ENCODE measurements at places on chromosomes 11 and 22. TPM values are rescaled to one million over a fixed set of nuclear protein-coding genes. Genes with fewer than 3 reads are reported as not detected.

The KDM4E gene
- total RNA-seq, result not detected

DNA sequence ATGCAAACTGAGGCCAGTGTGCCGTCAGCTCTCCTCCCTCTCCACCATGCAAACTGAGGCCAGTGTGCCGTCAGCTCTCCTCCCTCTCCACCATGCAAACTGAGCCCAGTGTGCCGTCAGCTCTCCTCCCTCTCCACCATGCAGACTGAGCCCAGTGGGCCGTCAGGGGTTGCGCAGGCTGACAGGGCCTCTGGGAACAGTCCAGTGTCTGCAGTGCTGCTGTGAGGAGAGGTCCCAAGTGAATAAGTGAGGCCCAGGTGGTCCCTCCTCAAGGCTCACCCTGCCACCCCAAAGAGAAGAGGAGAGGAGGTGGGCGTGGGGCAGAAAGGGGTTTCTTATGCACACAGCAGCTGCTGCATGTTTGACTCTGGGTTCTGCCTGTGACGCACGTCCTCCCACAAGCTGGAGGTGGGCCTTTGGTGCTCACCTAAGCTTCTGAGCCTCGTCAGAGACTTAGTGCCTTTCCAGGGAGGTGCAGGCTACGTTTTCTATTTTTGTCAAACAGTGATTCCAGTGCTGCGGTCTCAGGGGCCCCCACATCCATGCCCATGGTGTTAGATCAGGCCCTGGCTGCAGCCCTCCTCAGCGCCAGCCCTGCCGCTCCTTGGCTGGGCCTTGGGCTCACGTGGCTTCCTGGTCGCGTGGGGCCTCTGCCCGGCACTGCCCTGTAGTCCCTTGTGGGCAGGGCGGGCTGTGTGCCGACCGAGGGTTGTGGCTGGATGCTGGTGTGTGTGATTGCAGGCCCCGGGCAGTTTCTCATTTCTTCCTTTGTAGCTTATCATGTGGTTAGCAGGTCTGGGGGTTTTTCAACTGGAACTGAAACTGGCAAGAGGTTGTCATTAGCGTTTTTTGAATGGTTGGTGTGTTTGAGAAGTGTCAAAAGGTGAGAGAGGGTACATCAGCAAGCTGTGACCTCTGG is 7.1 kb downstream of the TPCN2 start:
- peaks cover 6% of the 10 kb centered on the region for H3K4me1 ChIP-seq
- no peaks in the 10 kb centered on the region for H3K36me3 ChIP-seq
- no peak overlapping the region for H3K4me3 ChIP-seq
- H3K27me3 ChIP-seq, result no peaks in the 10 kb centered on the region
- no peak overlapping the region for H3K27ac ChIP-seq

GRCh38 chr11:44083906-44084305 is 11.6 kb upstream of the EXT2 start:
- no peak overlapping the region for H3K27ac ChIP-seq
- no peak overlapping the region for H3K4me3 ChIP-seq

DNA sequence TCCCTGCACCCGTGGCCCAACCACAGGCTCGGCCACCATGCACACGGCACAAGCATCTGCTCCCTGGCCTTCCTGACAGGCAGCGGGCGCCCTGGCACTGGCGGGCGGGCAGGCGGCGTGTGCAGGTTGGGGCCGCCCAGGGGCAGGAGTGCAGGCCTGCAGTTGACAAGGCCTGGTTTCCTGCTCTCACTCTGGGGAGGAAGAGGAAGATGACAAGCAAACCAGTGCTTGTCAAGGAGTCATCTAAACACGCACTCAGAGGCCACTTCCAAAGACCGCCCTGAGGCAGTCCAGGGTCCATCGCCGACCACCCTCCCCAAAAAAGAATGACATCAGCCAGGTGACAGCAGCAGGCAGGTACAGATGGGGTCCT is 65.3 kb upstream of the LINC01488 start:
- H3K4me1 ChIP-seq, result no peaks in the 10 kb centered on the region
- no peak overlapping the region for H3K4me3 ChIP-seq
- no peaks in the 10 kb centered on the region for H3K36me3 ChIP-seq
- DNase-seq, result no peak
- H3K27ac ChIP-seq, result no peak overlapping the region
- H3K27me3 ChIP-seq, result no peaks in the 10 kb centered on the region

- H3K4me3 ChIP-seq, result no peak within 1 kb of the TSS
- H3K4me1 ChIP-seq, result peaks cover 3% of the 10 kb centered on the region
- H3K27ac ChIP-seq, result no peak within 1 kb of the TSS
- no peak for DNase-seq
- H3K27me3 ChIP-seq, result no peaks in the 10 kb centered on the region
Observed at GRCh38 chr11:1750481-1750839, at the start of gene IFITM10. TSS of gene IFITM10 (minus strand) at chr11:1750595. CDS start at chr11:1750442, 153 bp downstream.

The PISD gene
- 18.8 TPM for total RNA-seq

DNA sequence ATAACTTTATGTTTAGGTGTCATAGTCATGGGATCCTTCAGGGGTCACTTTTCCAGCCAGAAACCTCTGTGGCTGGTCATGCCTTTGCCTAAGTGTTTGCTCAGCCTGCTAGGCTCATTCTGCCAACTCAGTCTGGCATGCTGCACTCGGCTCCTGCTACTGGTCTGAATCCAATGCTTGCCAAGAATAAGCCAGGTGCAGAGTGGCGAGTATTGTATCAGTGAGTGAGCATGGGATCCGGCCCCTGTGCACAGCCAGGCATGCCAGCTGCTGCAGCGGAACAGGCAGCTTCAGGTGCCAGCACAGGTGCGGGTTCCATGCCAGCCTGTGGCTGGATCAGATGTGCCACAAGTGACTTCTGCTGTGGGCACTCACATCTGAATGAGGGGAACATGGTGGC is 1269.3 kb upstream of the CNTN5 start:
- H3K27ac ChIP-seq, result no peak overlapping the region
- H3K4me1 ChIP-seq, result no peaks in the 10 kb centered on the region
- DNase-seq, result no peak
- H3K36me3 ChIP-seq, result no peaks in the 10 kb centered on the region

DNA sequence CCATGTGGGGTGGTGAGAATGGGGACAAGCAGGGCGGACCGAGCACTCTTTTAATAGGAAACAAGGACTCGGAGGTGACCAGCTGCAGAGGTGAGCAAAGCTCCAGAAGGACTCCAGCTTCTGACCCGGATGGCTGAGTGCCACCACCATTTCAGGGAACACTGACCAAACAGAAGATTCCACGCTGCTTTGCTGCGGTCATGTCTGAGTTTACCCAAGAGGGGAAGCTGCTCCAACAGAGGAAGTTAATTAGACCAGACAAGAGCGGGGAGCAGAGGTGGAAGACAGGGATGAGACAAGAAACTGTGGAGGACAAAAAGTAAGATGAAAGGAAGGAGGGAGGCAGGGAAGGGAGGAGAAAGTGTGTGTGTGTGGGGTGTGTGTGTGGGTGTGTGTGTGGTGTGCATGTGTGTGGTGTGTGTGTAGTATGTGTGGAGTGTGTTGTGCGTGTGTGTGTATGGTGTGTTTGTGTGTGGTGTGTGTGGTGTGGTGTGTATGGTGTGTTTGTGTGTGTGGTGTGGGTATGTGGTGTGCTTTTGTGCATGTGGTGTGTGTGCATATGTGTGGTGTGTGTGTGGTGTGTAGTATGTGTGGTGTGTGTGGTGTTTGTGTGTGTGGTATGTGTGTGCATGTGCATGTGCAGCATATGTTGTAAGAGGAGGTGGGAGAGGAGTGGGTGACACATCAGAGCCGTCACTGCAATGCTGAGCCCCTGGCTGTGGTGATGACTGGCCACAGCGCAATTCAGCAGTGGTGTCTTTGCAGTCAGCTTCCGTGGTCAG is 82.2 kb upstream of the AKIP1 start:
- no peak overlapping the region for H3K27ac ChIP-seq
- H3K4me3 ChIP-seq, result no peak overlapping the region
- no peak for DNase-seq
- no peaks in the 10 kb centered on the region for H3K36me3 ChIP-seq
- H3K4me1 ChIP-seq, result peaks cover 27% of the 10 kb centered on the region

- H3K27ac ChIP-seq, result no peak overlapping the region
- H3K36me3 ChIP-seq, result no peaks in the 10 kb centered on the region
- peaks cover 4% of the 10 kb centered on the region for H3K4me1 ChIP-seq
- H3K4me3 ChIP-seq, result no peak overlapping the region
Observed at GRCh38 chr11:47570651-47571356, 5.4 kb downstream of the PTPMT1 start.

GRCh38 chr11:4006946-4007680 is 87.5 kb upstream of the RRM1 start:
- H3K27ac ChIP-seq, result no peak overlapping the region
- H3K4me3 ChIP-seq, result no peak overlapping the region
- H3K27me3 ChIP-seq, result no peaks in the 10 kb centered on the region
- no peaks in the 10 kb centered on the region for H3K4me1 ChIP-seq
- H3K36me3 ChIP-seq, result no peaks in the 10 kb centered on the region

The MAPK8IP1 gene
- 14.4 TPM for total RNA-seq

DNA sequence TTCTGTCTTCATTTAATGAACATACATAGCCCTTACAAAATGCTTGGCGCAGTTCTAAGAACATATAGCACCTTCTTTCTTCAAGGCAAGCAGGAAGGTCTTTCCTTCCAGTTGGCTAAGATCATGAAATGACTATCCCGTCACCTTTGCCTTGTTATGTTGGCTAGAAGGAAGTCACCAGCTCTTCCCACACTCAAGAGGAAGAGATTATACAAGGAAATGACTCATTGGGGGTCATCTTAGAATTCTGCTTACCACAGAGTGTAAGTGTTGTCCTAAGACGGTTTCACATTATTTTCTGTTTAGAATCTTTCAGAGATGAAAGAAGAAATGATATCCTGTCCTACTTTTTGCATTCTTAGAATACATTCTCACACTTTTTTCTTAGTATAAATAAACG is 808.0 kb upstream of the LUZP2 start:
- H3K27me3 ChIP-seq, result no peaks in the 10 kb centered on the region
- H3K4me1 ChIP-seq, result no peaks in the 10 kb centered on the region
- no peak for DNase-seq
- H3K36me3 ChIP-seq, result no peaks in the 10 kb centered on the region

The SAA2 gene
- not detected for total RNA-seq

DNA sequence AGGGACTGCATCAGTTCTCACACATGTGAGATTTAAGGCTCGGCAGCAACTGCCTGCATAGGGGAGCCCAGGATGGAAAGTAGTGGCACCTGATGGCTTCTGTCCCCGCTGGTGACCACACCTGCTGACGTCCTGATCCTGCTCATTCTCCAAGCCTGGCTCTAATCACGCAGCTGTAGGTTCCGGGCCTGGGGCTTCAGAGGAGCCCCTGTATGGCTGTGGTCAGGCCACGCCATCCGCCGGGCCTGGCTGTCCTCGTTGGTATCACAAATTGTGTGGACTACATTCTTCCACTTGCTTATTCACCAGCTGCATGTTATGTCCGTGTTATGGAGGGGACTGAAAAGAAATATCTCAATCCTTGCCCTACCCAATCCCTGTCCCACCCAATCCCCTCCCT is 580.0 kb downstream of the TBC1D22A start:
- H3K4me1 ChIP-seq, result peaks cover 2% of the 10 kb centered on the region
- H3K27me3 ChIP-seq, result no peaks in the 10 kb centered on the region
- DNase-seq, result no peak
- no peak overlapping the region for H3K4me3 ChIP-seq
- no peaks in the 10 kb centered on the region for H3K36me3 ChIP-seq

GRCh38 chr11:96023275-96023674 is 99.4 kb upstream of the MTMR2 start:
- peaks cover 2% of the 10 kb centered on the region for H3K4me1 ChIP-seq
- H3K27me3 ChIP-seq, result no peaks in the 10 kb centered on the region
- H3K4me3 ChIP-seq, result no peak overlapping the region
- no peak overlapping the region for H3K27ac ChIP-seq

DNA sequence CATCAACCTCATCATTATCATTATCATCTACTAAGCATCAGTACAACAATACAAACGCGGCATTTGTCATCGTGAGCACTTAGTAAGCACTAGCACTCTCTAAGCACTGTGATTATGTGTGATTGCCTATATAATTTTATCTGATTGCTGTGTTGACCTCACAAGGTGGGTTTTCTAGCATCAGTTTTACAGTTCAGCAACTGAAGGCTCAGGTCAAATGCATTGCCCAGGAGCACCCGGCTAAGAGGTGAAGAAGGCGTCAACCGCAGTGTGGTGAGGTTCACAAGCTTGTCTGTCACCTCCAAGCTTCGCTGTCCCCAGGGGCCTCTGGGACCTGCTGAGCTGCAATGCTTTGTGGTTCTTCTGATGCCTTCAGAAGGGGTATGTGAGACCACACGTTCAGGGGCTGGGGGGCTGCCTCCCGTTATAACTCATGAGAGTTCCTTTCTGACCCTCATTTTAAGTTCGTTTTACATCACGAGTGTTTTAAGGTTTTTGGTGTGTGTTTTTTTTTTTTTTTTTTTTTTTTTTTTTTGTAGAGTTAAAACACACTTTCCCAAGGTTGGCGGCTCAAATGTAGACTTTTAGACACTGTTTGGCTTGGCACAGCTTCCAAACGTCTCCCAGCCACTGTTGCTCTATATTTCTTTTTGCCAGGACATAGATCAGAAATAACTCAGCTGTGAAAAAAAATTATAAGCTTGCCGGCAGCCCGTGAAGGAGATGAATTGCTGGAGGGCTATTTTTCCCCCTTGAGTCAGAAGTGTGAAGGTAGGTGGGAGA is 33.8 kb upstream of the SCUBE1 start:
- no peaks in the 10 kb centered on the region for H3K36me3 ChIP-seq
- no peak overlapping the region for H3K27ac ChIP-seq
- DNase-seq, result no peak
- H3K4me3 ChIP-seq, result no peak overlapping the region
- H3K27me3 ChIP-seq, result no peaks in the 10 kb centered on the region
- H3K4me1 ChIP-seq, result peaks cover 14% of the 10 kb centered on the region

The TEF gene
- total RNA-seq, result 31.3 TPM

DNA sequence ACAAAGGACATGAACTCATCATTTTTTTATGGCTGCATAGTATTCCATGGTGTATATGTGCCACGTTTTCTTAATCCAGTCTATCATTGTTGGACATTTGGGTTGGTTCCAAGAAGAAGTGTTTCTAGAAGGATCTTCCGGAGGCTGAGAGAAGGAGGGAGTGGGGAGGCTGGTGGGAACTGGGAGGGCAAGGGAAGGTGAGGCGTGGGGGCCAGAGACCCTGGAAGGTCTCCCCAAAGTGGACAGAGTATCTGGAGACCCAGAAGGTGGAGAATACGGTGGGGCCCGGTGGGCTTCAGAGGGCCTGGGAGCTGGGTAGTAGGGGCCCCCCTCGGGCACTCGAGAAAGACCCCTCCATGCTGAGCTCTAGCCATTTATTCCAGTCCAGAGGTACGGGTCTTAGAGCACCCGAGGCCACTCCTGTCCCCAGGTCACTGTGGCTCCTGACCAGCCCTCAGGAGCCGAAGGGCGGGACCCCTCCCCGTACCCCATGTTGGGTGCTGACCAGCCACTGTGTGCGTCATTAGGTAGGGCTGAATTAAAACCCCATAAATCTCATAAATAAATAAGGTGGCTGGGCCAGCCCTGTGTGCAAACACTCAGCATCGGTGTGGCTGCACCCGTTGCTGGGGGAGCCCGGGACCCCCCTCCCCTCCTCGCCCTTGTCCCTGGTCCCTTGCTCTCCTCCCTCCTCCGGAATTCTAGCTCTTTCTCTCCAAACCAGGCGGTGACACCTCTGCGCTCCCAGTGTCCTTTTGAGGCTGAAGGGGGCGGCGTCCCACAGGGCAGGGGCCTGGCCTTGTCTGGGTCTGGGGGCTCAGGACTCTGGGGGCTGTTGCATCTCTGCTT is 38.8 kb upstream of the MUC5AC start:
- H3K27me3 ChIP-seq, result no peaks in the 10 kb centered on the region
- H3K4me1 ChIP-seq, result no peaks in the 10 kb centered on the region
- no peaks in the 10 kb centered on the region for H3K36me3 ChIP-seq
- no peak overlapping the region for H3K27ac ChIP-seq
- no peak overlapping the region for H3K4me3 ChIP-seq

The UPB1 gene
- 1.2 TPM for total RNA-seq
